ENCODE measurements at places on chromosomes 13 and 19.
A peak's percentile ranks its signal among the peaks of the same experiment; 100 is the strongest.

DNA sequence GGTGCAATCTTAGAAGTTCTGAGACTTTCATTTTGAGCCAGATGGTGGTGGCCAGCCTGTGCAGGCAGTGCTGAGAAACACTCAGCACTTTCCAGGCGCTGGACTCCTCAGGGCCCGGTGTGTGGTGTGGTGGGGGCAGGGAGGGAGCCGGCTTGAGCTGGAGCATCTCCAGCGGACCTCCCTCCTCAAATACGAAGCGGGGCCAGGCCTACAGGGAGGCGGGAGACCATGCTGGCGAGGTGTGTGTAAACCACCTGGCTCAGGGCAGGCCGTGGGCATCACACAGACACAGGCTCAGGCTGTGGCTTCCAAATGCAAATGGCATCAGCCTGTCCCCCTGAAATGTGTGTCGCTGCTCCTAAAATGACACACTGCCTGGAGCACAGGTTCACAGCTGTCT is 33.3 kb upstream of the RANBP3 start:
- DNase-seq: no peak

- DNase-seq: no peak
Observed at GRCh38 chr13:46229251-46229650, 17.5 kb downstream of the LRRC63 start.

DNA sequence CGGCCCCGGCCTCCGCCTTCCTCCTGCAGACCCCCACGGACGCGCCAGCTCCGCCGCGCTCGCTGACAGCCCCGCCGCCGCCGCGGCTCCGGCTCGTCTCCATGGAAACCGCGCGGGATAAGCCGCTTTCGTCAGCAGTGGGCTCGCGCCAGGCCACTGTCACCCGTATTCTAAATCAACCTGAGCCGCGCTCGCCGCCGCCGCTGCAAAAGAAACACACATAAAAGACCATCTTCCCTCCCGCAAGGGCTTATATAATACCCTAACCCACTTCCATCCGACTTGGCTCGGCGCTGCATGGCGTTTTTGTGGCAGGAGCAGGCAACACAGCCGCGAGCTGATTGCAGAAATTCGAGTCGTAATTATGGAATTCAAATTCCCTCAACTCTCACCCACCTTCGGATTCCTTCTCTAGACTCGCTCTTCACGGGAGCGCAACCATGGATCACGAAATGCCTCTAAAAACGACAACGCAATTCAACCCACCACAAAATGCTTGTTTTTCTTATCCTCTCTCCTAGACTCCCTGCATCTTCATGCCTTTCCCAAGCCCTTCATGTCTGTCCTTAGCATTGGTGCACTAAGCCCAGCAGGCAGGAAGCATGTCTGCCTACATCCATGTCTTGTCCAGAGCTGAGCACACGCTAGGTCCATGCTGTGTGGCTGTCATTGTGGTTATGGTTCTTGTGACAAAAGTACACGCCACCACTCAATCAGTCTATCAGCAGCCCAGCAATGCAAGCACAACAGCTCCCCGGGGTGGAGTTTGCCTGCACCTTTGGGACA is at the start of gene AMER2:
AMER2 (minus strand) TSS at position 772 of the 786 bp plus-strand sequence; CDS start at position 103, 669 bp downstream.
- DNase-seq: peak; percentile 38

DNA sequence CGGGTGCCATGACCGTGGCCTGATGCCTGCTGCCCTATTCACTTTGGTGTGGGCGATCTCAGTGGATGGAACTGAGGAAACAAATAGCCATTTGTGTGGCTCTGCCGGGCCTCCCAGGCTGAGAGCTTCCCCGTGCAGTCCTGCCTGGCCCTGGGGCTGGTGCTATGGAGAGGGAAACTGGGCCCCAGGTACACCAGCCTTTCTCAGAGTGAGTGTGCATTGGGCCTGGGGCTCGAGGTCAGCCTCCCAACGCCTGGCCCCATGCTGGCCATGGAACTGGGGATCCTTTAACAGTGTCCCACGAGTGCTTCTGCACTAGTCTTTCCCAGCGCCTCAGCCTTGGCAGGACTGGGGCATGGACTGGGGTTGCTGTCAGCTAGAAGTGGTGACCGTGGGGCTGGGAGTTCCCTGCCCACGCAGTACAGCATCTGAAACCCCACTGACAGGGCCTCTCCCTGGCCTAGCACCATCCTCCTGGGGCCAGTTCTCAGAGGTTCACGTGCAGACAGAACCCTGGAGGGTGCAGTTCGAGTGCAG is 10.5 kb downstream of the PLEKHF1 start:
- no peak for DNase-seq

DNA sequence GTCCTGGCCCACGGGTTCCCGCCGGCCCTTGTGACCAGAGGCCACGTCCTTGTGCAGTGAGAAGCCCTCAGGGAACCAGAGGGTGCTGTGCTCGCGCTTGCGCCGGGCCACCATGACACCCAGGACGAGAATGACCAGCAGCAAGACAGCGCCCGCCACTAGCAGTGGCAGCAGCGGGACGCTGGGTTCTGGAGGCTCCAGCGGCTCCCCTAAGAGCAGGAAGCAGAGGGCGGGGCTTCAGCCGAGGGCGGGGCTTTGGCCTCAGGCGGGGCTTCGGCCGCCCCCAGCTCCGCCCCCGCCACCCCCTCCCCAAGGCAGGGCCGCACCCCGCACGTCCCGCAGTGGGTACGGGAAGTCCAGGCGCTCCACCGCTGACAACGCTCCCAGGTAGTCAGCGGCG is 30.4 kb downstream of the NOTCH3 start:
- peak; percentile 23 for DNase-seq

- DNase-seq: no peak
Observed at GRCh38 chr13:88022431-88023208, 351.4 kb downstream of the SLITRK5 start.

- no peak for DNase-seq
Observed at GRCh38 chr13:83508771-83509301, 373.4 kb downstream of the SLITRK1 start.

- DNase-seq: no peak
Observed at GRCh38 chr13:73765651-73766384, 368.4 kb downstream of the KLF12 start.

GRCh38 chr13:46053162-46054012 is 841 bp upstream of the ZC3H13 start:
- DNase-seq: no peak

- DNase-seq: no peak
Observed at GRCh38 chr13:111130116-111130508, 15.0 kb downstream of the ARHGEF7 start.

GRCh38 chr13:40313269-40314200 is 352.9 kb downstream of the FOXO1 start:
- no peak for DNase-seq

DNA sequence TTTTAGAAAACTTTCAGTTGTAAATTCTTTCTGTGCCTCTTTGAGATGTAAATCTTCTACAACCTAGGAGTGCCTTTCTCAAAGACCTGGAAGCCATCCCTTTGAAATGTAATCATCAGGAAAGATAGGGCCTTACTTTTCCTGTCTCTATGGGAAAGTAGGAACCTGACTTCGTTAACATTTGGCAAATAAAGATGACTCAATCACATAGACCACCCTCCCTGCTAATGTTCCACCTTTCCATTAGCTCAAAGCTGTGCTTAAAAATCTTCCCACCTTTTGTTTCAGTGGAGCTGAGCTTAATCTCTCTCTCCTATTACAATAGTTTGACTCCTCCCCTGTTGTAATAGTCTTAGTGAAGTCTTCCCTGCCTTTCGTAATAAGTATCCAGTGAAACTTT is 247.7 kb downstream of the OLFM4 start:
- no peak for DNase-seq

- peak; percentile 30 for DNase-seq
Observed at GRCh38 chr13:32650705-32651311, 64.6 kb downstream of the PDS5B start.

GRCh38 chr13:105908586-105908985 is 626.9 kb downstream of the EFNB2 start:
- DNase-seq: no peak

- peak; percentile 50 for DNase-seq
Observed at GRCh38 chr19:3721131-3721886, 13.1 kb downstream of the TJP3 start.

DNA sequence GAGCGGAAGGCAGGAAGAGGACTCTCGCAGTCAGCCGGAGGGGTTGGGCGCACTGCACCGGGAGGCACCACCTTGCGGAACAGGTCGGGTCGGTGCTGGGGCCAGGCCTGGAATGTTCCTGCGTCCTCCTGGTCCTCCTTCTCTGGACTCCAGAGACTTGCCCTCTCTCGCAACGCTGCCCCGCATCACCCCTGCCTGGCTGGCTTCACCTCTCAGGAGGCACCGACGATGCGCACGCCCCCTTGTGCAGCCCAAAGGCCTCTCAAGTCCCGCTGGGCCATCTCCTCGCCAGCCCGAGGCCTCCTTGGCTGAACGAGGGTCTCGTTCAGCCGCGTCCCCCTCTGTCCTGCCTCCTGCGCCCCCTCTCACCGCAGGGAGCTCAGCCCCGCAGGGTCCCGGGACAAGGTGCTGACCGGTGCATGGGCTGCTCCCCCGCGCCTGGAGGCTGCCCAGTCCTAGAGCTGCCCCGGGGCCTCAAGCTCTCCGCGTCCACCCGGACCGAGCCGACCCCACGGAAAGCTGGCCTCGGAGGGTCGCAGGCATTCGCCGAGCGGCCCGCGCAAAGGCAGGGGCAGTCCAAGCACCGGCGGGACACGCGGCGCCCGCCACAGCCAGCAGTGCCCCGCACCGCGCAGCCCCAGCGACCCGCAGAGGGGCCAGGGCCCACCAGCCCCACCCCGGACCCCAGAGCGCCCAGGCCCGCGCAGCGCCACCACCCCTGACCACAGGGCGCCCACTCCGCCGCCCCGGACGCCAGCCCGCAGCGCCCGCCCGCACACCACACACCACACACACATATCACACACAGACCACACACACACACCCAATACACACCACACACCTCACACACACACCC is 133.8 kb downstream of the CRYL1 start:
- peak; percentile 56 for DNase-seq

GRCh38 chr19:53131085-53131590 is 1.6 kb downstream of the ZNF415 start:
- no peak for DNase-seq

GRCh38 chr13:98825659-98826058 is 73.2 kb upstream of the SLC15A1 start:
- DNase-seq: no peak

GRCh38 chr13:51978796-51979556 is 32.3 kb downstream of the ATP7B start:
- DNase-seq: no peak

- DNase-seq: no peak
Observed at GRCh38 chr19:7386308-7386707, 37.6 kb downstream of the ARHGEF18 start.

GRCh38 chr13:109389892-109390345 is 396.5 kb downstream of the IRS2 start:
- no peak for DNase-seq

DNA sequence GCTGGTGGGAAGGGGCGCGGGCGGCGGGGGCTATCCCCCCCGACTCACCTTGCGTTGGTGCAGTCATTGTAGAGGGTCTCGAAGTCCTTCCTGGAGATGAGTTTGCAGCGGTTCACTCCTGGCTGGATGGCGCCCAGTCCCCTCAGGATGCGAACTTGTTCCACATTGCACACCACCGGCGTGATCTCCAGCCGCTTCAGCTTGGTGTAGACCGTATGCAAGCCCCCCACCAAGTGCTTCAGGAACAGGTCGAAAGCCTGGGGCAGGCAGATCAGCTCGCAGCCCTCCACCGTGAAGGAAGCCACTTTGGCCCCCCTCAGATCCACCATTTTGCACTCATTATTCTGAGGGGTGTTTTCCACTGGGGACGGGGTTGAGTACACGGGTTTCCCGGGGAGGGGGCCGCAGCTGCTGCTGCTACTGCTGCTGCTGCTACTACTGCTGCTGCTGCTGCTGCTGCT is 1.1 kb downstream of the DACH1 start:
- no peak for DNase-seq

DNA sequence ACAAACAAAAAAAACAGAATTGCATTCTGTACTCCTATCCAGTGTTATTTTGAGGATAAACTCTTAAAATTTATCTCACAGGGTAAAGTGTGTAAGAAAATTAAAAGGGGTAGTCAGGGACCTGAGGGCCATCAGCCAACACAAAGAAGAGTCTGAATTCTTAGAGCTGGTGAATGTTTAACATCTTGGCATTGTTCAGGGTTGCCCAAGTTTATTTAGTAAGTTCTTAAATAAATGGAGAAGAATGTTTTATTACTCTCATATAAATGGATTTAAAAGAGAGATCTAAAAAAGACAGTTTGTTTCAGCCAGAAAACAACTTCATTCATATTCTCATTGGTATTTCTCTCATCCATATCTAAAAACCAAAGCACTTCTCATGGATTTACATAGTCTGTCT is 171.7 kb downstream of the LACC1 start:
- no peak for DNase-seq

DNA sequence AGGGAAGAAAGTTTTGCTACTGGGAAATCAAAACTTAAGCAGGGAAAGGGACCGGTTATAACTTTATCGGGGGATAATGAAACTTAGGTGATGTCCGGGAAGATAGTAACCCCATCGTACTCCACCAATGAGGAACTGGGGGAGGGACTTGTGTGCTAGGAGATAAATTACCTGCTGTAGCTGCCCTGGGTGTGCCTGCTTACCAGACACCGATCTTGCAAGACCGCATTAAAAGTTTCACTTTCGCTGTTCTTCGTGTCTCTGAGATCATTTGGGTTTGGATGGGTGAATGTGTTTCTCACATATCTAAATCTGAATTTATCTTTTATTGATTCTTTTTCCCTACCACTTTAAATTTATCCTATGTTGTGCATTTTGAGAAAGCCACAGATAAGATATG is 381.4 kb downstream of the SLITRK6 start:
- DNase-seq: no peak

DNA sequence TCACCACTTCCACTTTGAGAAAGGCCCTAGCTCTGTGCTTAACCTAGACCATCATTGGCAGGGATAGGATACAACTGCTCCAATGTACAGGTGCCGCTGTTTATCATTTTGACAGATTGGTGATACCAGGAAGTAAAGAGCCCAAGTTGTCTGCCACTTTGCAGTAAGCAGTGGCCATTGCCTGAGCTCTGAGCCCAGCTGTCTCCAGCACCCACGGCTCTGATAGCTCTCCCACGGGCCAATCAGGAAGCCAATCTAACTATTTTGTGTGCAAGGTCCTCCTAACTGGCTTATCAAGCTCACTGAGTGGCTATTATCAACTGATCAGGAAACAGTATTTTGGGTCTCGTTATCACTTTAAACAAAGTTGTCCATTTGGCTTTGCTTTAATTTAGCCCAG is 181.1 kb downstream of the DCT start:
- no peak for DNase-seq

DNA sequence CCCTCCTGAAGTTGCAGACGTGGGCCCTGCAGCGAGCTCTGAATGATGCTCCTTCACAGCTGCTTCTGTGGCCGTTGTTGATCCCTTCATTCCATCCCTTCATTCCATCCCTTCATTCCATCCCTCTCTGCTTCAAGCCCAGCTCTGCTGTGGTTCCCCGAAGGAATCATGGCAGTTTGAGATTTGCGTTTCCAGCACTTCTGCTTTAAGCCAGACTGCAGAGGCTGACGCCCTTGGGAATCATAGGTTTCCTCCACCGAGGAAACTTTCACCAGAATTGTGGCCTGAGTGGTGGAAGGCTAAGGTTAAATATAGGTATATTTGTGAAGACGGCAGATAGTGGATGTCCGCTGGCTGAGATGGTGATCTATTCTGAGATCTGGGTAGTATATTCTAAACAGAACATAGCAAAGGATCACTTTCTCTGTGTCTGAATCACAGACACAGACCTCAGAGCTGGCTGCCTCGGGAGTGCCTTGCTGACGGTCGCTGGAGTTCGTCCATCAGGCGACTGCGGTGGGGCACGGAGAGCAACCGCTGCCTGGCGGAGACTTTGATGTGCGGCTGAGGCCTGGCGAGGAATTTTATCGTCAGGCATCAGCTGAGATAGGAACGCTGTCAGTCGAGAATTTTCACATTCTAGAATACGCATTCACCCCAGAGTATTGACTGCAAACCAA is 42.8 kb upstream of the DCUN1D2 start:
- DNase-seq: no peak

All from NCI-H1930 (cell line).